ENCODE measurements at places on chromosomes 3 and 15.

DNA sequence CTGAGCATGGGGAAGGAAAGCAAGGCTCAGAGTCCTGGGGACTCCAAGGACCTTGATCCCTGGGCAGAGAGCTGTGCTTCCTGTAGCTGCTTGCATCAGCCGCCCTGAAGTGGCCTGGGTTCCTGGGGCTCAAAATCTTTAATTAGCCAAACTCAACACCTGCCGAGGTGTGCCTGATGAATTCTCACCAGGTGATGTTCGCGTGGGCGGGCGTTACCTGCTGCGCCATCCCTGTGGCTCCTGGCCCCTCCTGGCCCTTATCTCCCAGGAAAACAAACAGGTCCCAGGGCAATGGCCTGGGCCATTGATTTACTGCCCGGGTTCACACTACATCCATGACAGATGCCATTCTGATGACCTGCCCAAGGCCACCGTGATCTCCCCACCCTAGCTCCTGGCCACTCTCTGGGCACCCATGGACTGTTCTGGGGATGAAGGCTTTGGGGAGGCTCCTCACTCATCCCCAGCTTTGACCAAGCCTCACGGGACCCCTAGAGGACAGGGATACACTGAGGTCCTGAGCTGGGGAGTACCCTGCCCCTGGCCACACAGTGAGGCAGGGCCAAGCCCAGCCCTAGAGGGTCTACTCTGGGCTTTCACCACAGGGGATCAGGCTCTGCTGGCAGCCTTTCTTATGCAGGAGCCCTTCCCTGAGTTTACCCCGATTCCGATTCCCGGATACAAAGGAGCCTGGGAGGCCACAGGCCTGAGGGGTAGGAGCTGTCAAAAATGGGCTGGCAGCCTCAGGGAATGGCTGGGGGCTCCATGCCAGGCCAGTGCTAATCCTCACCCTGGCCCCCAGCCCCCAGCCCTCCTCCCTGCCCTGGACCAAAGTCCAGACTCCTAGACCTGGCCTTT, 5.7 kb downstream of the SLC38A3 start:
- DNase-seq = no peak

DNA sequence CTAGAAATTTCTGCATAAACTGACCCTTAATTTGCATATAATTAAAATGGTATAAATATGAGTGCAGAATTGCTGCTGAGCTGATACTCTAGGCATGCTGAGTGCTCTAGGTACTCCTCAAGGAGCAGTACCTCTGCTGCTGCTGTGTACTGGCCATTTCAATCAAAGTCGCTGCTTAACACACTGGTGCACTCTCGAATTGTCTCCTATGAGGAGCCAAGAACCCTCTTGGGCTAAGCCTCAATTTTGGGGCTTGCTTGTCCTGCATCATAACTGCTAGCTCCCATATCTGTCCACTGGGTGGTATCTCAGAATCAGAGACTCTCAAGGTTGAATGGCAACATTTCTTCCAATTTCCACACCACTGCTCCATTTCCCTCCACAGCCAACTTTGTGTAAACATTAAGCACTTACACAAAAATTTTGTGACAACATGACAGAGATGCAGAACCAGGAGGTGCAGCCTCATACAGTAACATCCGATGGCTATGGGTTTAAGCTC, 82.5 kb downstream of the XXYLT1 start:
- DNase-seq = no peak

DNA sequence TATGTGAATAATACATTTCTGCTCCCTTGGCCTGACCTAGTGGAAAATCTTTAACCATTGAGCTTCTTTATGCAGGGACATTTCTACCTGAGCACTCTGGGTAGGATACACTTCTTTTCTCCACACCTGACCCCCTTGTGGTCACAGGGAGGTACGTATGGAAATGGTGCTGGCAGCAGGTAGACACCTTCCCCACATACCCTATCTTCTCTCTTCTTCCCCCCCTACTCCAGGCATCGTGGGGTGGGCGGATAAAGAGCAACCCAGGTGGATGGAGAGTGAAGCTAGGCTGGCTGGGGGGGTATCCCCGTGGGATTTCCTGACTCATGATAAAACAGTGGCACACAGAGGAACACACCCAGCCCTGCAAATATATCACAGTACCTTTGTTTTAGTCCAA, 312.1 kb downstream of the ARRDC4 start:
- no peak for DNase-seq

GRCh38 chr3:187827723-187828122, 82.5 kb upstream of the BCL6 start:
- no peak for DNase-seq

- DNase-seq = no peak
These were observed 160.6 kb downstream of the ECT2 start for GRCh38 chr3:172911142-172911541.

- DNase-seq = no peak
These were observed 55.4 kb downstream of the ZNF148 start for GRCh38 chr3:125319765-125320164.

- no peak for DNase-seq
These were observed 182.0 kb downstream of the TNIK start for GRCh38 chr3:171278299-171278590.

DNA sequence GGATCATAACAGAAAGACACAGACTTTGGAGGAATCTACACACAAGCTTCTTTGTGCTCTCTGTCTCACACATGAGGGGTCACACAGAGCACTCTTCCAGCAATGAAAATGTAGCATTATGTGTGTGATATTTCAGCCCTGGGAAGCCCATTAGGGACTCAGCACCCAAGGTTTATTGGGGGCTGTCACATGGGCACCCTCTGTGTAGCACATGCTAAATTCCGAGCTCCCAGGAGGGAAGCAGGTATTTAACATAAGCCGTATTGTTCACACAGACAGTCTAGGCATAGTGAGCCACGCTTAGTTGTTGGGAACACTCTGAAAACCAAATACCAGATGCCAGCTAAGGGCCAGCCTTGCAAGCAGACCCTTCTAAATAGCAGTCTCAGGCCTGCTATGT, 261.6 kb upstream of the MANF start:
- DNase-seq = no peak

DNA sequence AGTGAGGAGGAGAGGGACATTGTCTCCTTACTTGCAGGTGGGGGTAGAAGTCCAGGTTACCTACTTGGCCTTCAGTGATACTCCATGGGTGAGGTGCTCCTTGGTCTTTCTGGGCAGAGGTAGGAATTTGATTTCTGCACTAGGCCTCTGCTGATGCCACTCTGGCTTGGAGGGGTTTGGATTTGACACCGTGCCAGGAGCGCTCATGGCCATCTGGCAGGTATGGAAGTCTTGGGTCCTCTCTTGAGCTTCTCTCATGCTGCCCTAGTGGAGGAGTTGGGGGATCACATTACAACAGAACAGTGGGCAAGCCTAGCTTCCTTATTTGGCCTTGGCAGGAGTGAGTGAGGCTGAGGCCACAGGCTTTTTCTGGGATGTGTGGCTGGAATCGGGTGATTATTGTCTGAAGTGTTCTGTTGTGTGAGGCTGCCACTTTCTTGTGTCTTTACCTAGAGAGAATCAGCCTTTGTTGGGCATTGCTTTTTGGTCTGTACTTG, 525.0 kb downstream of the GABRG3 start:
- DNase-seq = no peak

DNA sequence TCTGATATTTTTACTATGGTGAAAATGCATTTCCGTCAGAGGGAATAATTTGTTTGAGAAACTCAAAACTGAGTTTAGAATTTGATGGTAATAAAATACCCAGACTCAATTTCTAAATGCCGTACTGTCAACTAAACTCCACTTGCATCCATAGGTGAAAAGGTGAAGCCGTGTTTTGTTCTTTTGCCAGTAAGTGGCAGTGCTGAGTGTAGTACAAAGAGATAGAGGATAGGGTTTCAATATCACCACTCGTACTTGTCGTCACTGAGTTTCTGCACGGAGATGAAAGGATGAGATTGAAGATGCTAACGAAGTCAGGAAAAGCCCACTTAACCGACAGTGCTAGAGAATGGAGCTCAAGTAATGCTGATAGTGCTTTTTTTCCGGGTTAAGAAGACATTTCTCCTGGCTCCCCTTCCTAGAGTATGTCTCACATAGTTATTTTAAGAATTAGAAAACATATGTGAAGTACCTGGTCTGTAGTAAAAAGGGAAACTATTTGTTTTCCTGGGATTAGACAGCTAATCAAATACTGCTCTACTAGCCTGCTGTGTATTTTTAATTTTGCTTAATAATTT, 345.1 kb downstream of the IL5RA start:
- DNase-seq = peak; percentile 16

DNA sequence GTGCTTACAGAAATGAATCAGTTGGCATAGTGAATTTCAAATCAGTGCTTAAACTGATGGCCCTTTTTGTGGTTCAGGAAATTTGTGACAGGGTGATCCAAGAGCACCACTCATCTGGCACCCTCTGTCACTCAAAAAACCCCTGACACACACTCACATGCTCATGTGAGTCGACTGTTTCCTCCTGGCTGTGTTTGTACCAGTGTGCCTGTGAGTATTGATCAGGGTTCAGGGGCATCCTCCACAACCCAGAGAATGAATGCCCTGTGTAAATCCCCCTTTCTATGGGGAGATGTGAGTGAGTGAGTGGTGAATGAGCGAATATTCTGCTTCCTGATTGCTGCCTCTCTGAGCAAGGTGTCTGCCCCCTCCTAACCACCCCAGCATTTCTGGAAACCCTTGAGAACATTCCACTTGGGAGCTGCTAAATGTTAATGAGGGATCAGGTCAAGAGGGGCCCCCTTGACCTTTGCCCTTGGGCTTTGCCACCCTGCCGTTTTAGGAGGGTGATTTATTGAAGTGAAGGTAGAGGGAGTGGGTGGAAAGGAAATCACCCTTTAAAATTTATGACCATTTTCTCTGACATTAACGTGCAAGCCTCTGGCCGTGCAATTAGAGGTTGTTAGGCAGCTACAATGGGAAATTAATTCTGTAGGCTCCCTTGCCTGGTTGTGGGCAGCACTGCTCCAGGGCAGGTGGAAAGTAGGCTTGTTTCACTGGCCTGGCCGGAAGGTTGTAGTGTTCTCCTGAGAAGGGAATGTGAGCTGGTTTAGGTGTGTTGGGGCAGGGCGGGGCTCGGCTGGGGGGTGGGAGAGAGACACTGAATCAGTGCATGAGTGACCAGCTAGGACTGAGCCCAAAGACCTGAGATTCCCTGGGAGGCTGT, 87.2 kb downstream of the SLCO3A1 start:
- no peak for DNase-seq

GRCh38 chr3:31953636-31954035, 27.4 kb downstream of the OSBPL10 start:
- no peak for DNase-seq

GRCh38 chr15:50828610-50829206, 63.2 kb upstream of the SPPL2A start:
- DNase-seq = no peak

DNA sequence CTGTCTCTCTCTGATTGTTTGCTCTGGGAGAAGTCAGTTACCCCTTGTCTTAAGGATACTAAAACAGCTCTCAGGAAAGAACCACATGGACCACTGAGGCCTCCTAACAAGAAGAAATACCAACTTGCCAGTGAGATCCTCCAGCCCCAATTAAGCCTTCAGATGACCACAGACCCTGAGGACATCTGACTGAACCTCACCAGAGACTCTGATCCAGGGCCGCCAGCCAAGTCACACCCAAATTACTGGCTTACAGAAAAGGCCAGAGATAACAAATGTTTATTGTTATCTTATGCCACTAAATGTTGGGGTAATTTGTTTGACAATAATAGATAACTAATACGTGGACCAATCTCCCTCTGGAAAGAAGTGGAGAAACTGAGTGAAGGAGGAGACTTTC, 40.2 kb downstream of the SLC12A8 start:
- DNase-seq = no peak

GRCh38 chr3:64848127-64848800, 160.5 kb upstream of the ADAMTS9 start:
- no peak for DNase-seq

DNA sequence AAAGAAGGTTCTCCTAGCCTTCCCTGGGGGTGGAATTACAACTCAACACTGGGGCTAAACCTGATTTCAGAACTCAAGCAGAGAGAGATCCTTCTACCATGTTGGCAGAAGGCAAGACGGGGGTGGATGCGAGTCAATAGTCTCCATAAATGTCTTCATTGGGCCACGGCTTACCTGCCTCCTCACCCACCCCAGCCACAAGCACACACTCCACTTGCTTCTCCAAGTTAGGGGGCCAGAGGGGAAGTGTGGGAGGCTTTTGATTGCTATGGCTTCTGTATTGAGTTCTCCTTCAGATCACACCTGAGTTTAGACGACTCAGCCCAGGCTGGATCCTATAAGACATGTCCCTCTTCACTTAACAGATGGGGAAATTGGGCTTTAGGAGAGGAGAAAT, 178.9 kb downstream of the UACA start:
- no peak for DNase-seq

DNA sequence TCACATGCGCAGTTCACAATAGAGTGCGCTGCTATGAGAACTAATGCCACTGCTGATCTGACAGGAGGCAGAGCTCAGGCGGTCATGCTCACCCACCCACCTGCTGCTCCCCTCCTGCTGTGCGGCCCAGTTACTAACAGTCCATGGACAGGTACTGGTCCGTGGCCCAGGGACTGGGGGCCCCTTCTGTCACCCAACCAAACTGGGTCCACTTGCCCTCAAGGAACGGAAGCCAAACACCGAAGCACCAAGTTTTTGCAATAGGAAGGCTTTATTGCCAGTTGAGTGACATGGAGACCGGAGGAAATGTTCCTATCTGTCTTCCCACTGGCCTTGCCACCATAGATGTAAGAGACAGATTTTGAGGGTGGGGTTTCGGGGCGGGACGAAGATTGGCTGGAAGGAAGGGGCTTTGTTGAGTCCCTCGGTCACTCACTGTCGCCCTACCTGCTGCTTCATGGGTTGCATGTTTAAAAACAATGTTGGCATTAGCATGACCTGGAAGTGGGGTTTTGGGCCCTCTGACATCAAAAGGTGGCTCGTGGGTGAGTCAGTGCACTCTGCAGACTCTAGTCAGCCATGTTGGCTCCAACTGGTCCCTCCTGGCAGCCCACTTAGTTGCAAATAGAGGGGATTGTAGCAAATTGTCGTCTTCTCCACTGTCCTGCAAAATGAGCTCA, 141.0 kb downstream of the TJP1 start:
- no peak for DNase-seq

- DNase-seq = peak; percentile 38
These were observed at the start of gene ADAMTS7 for GRCh38 chr15:78811124-78811824. Gene ADAMTS7 (minus strand): TSS chr15:78811464. CDS start chr15:78811220, 244 bp downstream.

GRCh38 chr3:196837819-196838420, 29.8 kb upstream of the SENP5 start:
- peak; percentile 29 for DNase-seq
